ENCODE measurements at places on chromosomes 4 and X.

DNA sequence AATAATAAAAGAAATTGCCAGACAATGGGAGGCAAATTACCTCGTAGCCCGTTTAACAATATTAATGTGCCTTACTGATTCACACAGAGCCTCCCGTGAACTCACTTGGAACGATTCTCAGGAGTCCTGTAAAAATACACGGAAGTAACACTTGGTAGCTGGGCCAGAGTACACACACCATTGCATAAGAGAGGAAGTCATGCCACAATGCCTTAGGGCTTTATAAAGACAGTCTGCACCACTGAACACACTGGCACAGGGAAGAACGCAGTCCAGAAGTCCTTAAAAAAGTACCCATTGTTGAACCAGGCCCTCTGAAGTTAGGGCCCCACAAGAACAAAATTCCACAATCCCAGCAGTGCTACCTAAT is 15.1 kb downstream of the SLC2A9 start:
- no peak for DNase-seq

- DNase-seq = no peak
Observed at GRCh38 chrX:37383313-37383712, 34.1 kb downstream of the PRRG1 start.

- DNase-seq = no peak
Observed at GRCh38 chrX:150587585-150588503, 19.4 kb downstream of the MTM1 start.

DNA sequence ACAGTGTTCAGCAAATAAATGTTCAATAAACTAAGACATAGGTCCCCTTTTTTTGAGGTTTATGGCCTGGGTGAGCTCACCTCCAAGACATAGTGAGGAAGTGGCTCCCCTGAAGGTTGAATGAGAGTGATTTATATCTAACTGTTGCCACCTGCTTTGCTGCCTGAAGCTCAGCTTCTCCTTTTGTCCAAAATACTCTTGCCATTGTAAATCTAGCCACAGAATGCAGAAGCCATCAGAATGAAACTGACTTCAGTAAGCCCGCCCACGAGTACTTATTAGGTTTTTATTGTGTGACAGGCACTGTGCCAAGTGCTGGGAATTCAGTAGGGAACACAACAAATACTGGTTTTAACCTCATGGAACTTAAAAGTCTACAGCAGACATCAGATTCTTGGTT is 18.0 kb downstream of the SPINK2 start:
- no peak for DNase-seq

Data from stimulated activated CD4-positive, alpha-beta T cell treated with anti-CD3 and anti-CD28 coated beads, Interleukin-12 subunit alpha, Interleukin-12 subunit beta, amount 100 ng/mL, for 48 hours (primary cell).